ENCODE measurements at places on chromosomes 12 and 14. TPM values are rescaled to one million over a fixed set of nuclear protein-coding genes. Genes with fewer than 3 reads are reported as not detected.
A peak's percentile ranks its signal among the peaks of the same experiment; 100 is the strongest.

The KLHL33 gene
- 1.2 TPM for total RNA-seq

- DNase-seq, result peak; percentile 64
Measured at GRCh38 chr12:72272091-72272661, at the start of gene TRHDE. TRHDE (plus strand) TSS chr12:72272370; CDS start chr12:72272644, 274 bp downstream.

DNA sequence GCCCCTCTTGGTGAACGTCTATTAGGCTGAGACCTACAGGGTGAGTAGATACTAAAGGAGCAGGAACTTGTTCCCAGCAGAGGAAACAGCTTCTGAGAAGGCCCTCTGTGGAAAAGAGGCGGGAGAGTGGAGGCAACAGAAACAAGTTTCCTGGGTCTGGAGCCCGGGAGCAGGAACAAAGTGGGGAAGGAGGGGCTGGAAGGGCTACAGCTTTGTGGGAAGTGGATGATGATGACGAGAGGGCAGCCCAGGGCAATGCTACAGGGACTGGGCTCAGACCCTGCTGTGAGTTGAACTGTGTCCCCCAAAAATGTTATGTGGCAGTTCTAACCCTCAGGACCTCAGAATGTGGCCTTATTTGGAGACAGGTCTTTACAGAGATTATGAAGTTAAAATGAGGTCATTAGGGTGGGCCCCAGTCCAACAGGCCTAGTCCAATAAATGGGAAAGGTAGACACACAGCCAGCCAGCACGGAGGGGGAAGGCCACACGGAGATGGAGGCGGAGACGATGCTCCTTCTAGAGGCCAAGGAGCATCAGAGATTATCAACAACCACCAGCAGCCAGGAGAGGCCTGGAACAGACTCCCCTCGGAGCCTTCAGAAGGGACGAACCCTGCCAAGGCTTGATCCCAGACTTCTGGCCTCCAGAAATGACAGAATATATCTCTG, 14.3 kb downstream of the CAMKK2 start:
- DNase-seq, result peak; percentile 78

GRCh38 chr12:47307680-47308399, 228.1 kb upstream of the AMIGO2 start:
- DNase-seq, result no peak

DNA sequence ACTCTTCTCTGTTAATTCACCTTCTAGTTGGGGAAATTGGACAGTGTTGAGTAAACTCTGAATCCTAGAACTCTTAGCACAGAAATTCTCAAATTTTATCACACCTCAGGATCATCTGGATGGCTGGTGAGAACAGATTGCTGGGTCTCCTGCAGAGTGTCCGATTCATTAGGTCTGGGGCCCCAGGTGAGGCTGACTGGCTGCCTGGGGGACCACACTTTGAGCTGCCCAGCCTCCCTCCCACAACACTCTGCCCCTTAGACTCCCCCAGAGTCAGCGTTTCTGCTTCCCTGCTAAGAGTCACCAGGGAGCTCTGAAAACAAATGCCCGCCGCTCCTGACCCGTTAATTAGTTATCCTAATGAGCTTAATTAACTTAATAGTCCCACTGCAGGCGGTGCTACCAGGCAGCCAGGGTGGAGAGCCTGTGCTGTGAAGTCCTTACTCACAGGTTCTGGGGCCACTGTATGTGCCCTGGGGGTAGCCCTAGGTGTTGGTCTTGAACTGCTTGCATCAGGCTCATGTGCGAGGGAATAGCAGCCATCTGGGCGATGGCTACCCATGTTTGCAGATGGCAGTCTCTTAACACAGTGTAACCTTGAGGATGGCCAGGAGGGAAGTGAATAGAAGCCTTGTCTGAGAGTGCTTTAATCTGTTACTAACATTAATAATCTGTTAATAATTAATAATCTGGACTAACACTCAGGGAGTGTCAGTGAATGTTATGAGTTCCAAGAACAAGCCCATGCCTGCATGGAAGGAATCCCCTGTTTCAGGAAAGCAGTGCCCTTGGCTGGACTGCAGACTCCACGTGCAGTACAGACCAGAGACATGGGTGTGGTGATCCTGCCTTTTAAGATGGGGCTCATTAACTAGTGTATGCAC, 35.6 kb downstream of the AACS start:
- no peak for DNase-seq

DNA sequence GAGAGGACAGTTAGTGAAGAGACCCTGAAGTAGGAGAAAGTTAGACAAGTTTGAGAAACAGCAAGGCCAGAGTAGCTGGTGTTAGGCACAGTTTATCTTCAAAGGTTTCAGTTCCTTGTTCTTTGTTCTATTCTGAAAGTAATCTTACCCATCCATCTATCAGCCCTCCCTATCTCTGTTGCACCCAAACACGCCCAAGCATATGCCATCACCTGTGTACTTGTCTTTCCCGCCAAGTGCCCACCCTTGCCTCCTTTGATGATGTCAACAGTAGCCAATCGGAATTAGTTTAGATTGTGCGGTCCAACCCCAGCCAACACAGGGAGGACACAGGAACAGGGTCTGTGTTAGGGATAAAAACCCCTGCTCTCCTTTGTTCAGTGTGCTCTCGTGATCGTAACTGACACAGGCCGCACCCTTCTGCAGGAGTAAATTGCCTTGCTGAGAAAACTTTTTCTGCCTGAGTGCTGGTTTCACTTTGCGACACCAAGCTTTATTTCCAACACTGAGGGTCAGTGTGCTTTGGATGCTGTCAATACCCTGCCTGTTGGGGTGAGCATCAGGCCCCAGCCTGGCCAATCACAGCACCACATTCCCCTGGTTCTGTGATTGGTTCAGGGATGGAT, 4.7 kb upstream of the TMEM229B start:
- DNase-seq, result no peak

DNA sequence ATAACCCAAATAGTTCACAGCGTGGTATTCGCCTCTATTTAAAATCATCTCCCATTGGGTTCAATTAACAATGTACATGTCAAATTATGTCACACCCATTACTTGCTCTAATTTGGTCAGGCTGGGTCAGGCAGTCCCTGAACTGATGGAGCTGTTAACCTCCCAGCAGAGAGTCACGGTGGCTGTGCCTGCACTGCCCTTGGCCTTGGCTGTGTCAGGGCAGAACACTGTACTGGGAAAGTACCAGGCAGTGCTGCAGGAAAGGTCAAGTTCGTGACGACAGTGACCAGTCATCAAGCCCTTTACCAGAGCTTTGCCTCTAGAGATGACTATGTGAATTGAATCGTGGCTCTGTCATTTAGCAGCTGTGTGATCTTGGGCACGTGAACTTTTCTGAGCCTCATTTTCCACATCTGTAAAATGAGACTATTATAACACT, 100.0 kb downstream of the ARF6 start:
- DNase-seq, result no peak

DNA sequence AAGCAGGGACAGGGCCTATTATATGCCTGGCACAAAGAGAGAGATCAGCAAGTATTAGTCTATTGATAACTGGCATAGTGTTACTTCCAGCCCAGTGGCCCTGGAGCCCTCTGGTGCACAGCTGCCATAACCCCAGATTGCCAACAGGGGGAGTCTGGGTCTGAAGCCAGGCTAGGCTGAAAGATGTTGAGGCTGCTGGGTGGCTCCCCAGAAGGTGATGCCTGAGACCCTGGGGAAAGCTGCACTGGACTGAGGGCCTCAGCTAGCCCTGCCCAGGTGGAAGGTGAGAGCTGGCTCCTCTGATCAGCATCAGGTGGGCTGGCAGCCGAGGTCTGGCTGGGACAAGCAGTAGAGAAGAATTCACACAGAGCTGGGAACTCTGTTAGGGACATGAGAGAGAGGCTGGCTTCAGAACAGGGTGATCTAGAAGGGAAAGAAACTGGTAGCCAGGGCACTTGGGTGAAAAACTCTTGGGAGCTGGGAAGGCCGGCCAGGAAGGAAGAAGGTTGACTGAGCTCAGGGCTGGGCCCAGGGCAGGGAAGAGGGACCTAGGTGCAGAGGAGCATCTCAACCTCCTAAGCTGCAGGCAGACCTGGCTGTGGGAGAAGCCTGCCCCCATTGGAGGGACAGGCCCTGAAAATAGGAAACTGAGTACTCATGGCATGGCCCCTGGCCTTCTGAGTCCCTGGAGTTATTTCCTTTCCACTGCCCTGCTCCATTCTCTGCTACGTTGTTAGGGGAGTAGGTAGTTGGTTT, 3.9 kb downstream of the GZMH start:
- peak; percentile 53 for DNase-seq

DNA sequence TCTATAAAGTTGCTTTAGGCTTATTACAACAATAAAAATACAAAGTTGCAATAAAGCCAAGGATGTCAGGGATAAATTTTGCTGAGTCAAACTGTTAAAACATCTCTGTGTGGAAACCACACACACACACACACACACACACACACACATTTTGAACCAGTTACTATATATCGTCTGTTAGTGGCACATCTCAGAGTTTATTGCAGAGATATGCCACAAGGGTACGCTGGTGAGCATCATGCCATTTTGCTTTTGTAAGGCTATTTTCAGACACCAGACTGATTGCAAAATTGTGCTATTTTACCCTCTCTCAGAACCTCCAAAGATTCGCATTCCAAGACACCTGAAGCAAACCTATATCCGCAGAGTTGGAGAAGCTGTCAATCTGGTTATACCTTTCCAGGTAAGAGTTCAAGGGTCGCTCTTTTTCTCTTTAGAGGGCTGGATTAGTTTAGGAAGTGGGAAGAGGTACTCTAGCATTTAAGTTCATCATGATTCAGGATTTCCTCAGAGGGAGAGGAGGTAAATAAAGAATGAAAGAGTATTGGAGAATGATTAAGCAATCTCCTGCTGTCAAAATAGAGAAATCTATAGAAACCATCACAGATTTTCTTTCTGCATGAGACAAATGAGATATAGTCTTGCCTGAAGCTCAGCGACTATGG, 27.3 kb upstream of the CHPT1 start:
- DNase-seq, result peak; percentile 26
